Thyroid gland (tissue), 4 donors: ENCODE measurements at places on chromosomes 1 and 21. TPM values are rescaled to one million over a fixed set of nuclear protein-coding genes. Genes with fewer than 3 reads are reported as not detected.

Gene LCE2A
- not detected for total RNA-seq

Gene POFUT2
- 20.2 TPM for total RNA-seq

Gene ATP6V1G3
- not detected for total RNA-seq

Gene SLC9C2
- not detected for total RNA-seq

Gene SGIP1
- total RNA-seq: 18.7 TPM

Gene NGF
- not detected for total RNA-seq

Gene UBR4
- total RNA-seq: 221 TPM

Gene PDPN
- total RNA-seq: 3.9 TPM

Gene MYOG
- total RNA-seq: not detected

Gene CRP
- not detected for total RNA-seq

Gene IGSF9
- total RNA-seq: 0.71 TPM

Gene RASSF5
- 14.0 TPM for total RNA-seq

Gene ATXN7L2
- total RNA-seq: 11.7 TPM

Gene OR2AJ1
- total RNA-seq: not detected

Gene HS2ST1
- 16.6 TPM for total RNA-seq

DNA sequence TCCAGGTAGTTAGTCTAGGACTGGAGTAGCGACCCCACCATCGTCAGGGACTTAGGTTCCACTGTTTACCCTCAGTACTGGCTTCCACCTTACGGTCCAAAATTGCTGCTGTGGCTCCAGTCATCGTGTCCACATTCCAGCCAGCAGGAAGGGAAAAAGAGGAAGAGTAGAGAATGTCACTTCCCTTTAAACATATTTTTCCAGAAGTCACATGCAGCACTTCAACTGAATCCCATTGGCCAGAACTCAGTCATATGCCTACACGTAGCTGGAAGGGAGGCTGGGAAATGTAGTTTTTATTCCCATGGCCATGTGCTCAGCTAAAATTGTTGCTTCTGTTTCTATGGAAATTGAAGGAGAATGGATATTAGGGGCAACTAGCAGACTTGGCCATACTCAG is 84.1 kb upstream of the SELENON start:
- no peak for DNase-seq

DNA sequence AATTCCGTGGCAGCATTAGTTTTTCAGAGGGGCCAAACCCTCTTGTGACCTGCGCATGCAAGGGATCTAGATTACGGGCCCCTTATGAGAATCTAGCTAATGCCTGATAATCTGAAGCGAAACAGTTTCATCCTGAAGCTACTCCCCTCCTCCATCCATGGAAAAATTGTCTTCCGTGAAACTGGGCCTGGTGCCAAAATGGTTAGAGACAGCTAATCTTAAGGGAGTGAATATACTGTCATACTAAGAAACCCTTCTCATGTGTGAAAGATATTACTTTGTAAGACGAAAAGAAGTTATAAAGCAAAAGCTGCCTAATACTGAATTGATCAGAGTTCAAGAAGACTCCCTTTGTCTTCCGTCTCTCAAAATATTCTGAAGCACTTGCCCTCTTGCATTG is 166.3 kb downstream of the DUSP10 start:
- DNase-seq: no peak

GRCh38 chr1:19151537-19151936 is 58.5 kb downstream of the UBR4 start:
- no peak for DNase-seq

GRCh38 chr1:32341186-32341757 is 5.2 kb upstream of the MARCKSL1 start:
- DNase-seq: no peak

DNA sequence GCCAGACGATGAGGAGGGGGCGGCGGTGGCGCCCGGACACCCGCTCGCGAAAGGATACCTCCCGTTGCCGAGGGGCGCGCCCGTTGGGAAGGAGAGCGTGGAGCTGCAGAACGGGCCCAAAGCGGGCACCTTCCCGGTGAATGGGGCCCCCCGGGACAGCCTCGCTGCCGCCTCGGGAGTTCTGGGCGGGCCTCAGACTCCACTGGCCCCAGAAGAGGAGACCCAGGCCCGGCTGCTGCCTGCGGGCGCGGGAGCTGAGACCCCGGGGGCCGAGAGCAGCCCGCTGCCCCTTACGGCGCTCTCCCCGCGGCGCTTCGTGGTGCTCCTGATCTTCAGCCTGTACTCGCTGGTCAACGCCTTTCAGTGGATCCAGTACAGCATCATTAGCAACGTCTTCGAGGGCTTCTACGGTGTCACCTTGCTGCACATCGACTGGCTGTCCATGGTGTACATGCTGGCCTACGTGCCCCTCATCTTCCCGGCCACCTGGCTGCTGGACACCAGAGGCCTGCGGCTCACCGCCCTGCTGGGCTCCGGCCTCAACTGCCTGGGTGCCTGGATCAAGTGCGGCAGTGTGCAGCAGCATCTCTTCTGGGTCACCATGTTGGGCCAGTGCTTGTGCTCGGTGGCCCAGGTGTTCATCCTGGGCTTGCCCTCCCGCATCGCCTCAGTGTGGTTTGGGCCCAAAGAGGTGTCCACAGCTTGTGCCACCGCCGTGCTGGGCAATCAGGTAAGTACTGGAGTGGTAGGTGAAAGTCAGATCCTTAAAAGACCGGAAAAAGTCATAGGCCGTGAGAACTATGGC is 588 bp downstream of the FLVCR1 start:
- DNase-seq: peak; percentile 41

- no peak for DNase-seq
These were observed 261.6 kb downstream of the PLPP3 start for GRCh38 chr1:56317722-56318121.

DNA sequence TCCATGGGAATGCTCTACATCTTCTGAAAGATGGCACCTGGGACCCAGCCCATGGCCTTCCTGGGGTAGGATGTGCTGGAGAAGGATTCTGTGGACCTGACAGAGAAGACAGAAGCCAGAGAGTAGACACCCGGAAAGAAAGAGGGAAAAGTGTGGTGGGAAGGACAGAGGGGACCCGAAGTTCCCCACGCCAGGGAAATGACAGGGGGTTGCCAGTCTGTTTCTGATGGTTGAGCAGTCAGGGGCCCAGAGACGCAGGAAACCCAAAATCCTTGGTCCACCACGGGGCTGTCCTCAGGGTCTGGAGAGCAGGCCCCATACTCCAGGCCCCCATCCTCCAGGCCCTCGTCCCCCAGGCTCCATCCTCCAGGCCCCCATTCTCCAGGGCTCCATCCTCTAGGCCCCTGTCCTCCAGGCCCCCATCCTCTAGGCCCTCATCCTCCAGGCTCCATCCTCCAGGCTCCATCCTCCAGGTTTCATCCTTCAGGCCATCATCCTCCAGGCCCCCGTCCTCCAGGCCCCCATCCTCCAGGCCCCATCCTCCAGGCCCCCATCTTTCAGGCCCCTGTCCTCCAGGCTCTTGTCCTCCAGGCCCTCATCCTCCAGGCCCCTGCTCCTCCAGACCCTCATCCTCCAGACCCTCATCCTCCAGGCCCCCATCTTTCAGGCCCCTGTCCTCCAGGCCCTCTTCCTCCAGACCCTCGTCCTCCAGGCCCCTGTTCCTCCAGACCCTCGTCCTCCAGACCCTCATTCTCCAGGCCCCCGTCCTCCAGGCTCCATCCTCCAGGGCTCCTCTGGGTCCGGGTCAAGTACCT is 1.0 kb upstream of the TFF2 start:
- no peak for DNase-seq

DNA sequence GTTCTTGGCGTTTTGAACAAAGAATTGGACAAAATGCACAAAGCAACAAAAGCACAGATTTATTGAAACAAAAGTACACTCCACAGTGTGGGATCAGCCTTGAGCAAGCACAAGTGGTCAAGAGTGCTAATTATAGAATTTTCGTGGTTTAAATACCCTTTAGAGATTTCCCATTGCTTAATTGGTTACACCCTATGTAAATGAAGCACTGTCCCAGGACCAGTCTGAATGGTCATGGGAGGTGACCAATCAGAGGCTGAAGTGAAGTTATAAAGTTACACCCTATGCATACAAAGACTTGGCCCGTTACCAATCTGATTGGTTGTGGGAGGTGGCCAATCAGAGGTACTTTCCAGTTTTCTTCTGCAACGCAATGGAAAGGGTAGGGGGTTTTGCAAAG is 223.6 kb downstream of the CENPF start:
- no peak for DNase-seq

DNA sequence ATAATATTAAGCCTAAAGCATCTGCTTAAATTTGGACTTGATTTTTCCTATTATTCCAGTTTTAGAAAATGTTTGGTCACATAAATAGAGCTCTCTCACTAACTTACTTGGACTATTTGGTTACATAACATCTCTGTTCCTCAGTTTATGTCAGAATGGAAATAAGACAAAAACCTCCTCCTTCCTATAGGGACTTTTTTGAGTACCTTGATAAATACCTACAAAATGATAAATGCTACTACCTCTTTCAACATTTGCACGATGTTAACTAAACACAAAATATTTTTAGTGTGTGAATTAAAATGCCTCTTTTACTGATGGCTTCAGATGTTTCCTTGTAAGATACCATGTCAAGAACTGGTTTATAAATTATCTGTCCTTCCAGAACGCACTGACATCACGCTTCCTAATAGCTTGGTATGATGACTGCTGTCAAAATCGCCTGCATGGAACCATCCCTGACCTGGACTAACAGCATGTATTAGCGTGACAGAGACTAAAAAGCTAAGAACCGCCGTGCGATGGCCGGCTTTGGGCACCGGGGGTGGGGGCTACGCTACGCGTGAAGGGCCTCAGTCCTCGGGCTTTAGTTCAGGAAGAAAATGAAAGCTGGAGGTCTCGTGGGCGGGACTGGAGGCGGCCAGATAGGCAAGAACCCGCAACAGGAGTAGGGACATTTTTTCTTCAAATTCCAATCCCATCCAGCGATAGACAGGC is 133.2 kb upstream of the BARHL2 start:
- DNase-seq: peak; percentile 33

DNA sequence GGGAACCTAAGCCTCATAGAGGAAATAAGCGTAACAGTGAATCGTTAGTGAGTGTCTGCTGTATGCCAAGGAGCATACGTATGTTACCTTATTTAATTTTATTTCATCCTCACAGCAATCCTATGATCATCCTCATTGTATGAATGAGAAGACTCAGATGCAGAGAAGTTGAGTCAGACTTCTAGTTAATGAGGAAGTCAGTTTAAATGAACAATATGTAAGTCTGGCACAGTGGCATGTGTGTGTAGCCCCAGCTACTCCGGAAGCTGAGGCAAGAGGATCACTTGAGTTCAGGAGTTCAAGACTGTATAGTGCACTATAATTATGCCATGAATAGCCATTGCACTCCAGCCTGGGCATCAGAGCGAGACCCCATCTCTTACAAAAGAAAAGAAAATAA is 148.0 kb downstream of the ZZZ3 start:
- DNase-seq: no peak

- DNase-seq: no peak
These were observed 79.2 kb downstream of the OLIG1 start for GRCh38 chr21:33149181-33149580.

- peak; percentile 54 for DNase-seq
These were observed 59.9 kb upstream of the ZSWIM5 start for GRCh38 chr1:45266151-45266801.

DNA sequence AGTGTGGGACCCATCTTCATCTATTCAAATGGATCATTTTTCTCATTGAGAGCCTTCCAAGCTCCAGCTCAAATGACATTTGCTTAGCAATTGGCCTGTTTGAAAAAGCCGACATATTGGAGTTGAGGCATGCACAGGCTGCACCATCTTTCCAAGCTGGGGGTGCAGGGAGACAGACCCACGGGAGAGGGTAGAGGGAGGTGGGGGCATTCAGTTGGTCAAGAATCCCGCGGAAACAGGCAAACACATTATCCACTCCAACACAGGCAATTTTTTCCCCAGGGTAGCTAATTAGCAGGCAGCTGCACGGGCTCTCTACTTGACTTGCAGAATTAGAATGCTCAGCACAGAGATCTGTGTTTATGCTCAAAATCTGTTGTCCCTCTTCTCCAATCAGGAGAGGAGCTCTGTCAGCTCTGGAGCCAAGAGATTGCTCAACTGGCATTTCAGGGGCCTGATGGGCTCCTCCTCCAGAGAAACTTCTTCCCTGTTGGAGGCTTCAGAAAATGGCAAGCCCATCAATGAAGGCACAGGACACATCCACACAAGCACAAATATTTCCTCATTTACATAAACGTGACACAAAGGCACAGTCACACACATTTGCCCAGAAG is 267.8 kb downstream of the FOXD2 start:
- DNase-seq: no peak

GRCh38 chr1:183914891-183915290 is 110.0 kb downstream of the RGL1 start:
- DNase-seq: no peak

DNA sequence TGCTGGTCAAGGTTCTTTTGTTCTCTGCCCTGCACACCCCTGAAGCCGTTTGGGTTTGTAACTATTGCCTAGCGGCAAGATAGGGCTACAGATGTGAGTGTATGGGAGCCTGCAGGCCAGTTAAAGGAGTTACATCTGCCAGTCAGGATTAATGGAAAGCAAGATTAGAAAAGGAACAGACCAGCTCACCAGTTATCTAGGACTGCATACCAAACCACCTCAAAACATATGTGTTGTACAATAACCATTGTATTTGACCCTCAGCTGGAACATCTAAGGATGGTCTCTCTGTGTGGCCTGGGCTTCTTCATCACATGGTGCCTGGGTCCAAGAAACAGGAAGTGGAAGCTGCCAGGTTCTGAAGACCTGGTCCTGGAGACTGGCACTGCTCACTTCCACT is 52.5 kb upstream of the FBXO28 start:
- DNase-seq: no peak
